ENCODE measurements at places on chromosomes 6 and 20. TPM values are rescaled to one million over a fixed set of nuclear protein-coding genes. Genes with fewer than 3 reads are reported as not detected.

GRCh38 chr6:123742626-123743025, 61.0 kb upstream of the NKAIN2 start:
- peaks cover 7% of the 10 kb centered on the region for H3K4me1 ChIP-seq
- H3K4me3 ChIP-seq = no peak overlapping the region
- no peak for DNase-seq
- H3K27ac ChIP-seq = no peak overlapping the region

DNA sequence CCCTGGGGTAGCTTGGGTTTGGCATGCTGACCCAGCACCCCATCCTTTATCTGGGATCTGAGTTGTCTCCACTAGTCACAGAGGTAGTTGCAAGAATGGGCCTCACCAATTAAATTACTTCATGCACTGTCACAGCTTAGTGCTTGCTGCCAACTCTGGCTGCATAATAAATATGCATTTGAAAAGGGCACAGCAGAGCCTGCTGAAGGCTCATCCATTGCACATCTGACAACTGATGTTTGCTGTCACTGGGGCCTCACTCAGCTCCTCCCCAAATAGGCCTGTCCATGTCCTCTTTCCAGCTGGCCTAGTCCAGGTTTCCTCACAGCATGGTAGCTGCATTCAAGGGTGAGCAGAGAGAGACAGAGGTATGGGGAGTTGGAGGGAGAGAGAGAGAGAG, 13.3 kb upstream of the NXT1 start:
- peak; percentile 34 for DNase-seq
- H3K27ac ChIP-seq = no peak overlapping the region
- no peak overlapping the region for H3K4me3 ChIP-seq
- peaks cover 4% of the 10 kb centered on the region for H3K4me1 ChIP-seq

GRCh38 chr20:61719691-61720347, 345.9 kb downstream of the TAF4 start:
- H3K27ac ChIP-seq = no peak overlapping the region
- H3K36me3 ChIP-seq = no peaks in the 10 kb centered on the region
- H3K4me1 ChIP-seq = no peaks in the 10 kb centered on the region
- DNase-seq = no peak
- H3K27me3 ChIP-seq = peaks cover 28% of the 10 kb centered on the region
- no peak overlapping the region for H3K4me3 ChIP-seq

CEP43 gene
- total RNA-seq = 33.4 TPM
